ENCODE measurements at places on chromosomes 1 and 21.

- no peak for DNase-seq
Observed at GRCh38 chr1:116408803-116409720, 36.0 kb downstream of the ATP1A1 start.

DNA sequence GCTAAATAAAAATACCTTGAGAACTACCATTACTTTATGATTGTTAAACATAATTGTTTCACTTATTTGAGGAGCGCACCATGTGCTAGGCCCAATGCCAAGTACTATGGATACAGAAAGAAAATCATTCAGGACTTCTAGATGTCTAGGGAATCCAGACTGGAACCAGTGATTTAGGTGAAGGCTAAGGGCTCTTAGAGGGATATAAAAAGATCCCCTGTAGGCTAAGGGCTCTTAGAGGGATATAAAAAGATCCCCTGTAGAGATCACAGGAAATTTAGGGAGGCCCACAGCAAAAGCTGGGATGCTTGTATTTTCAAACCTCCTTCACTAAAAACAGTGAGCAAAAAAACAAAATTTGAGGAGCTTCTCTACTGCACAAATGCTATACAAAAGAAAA is 6.7 kb downstream of the TOR1AIP2 start:
- DNase-seq, result no peak

- no peak for DNase-seq
Observed at GRCh38 chr1:167627615-167627864, 2.5 kb upstream of the RCSD1 start.

DNA sequence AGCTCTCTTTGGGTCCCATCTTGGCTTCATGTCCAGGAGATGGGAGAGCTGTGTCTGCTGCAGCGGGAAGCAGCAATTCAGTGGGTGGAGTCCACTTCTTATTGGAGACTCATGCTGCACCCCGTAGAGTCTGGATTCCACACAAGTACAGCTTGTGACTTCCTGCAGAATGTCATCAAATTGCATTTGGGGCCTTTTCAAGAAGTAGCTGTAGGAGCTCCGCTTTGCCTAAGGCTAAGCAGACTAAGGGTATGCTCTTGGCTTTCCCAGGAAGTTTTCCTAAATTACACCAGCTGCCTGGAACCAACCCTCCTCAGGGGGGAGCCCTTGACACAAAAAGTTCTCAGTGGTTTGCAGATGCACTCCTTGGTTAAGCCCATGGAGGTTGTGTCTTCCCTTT is 5.7 kb upstream of the MOB3C start:
- DNase-seq, result peak; percentile 34

GRCh38 chr1:3031401-3032221 is 10.3 kb downstream of the ACTRT2 start:
- no peak for DNase-seq

- no peak for DNase-seq
Observed at GRCh38 chr1:5744911-5745799, 247.1 kb downstream of the NPHP4 start.

- no peak for DNase-seq
Observed at GRCh38 chr1:53346814-53347176, 18.9 kb upstream of the LRP8 start.

DNA sequence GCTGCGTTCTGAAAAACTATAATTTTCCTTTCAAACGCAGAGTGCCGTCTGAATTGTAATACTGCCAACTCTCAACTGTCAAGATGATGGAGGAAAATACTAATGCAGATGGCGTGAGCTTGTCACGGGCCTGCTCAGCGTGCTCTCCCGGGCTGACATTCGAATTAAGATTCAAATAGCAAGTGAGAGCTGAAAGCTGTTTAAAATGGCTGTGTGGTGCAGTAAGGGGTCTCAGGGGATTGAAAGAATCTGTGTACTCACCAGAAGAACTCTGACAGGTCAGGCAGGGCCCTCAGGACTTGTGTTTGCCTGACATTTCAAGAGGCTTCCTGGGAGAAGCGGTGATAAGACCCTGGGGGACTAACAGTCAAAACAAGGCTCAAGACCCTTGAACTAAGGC is 33.1 kb downstream of the ZMYND12 start:
- DNase-seq, result no peak

DNA sequence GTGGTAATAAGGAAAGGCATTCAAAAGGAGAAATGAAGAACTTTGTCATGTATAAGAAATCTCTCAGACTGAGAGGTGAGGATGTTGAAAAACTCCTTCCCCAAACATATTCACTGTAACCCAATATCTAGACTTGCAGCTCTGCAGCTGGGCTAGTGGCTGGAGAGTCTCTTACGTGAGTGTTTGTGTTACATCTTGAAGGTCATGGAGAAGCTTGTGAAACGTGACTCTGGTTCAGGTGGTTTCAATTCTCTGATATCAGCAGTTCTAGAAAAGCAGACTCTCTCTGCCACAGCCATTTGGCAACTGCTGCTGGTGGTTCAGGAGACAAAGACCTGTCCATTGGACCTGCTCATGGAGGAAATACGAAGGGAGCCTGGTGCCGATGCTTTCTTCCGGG is 55.0 kb upstream of the EPHA8 start:
- DNase-seq, result no peak

- DNase-seq, result no peak
Observed at GRCh38 chr1:216055004-216055403, 368.2 kb downstream of the USH2A start.

DNA sequence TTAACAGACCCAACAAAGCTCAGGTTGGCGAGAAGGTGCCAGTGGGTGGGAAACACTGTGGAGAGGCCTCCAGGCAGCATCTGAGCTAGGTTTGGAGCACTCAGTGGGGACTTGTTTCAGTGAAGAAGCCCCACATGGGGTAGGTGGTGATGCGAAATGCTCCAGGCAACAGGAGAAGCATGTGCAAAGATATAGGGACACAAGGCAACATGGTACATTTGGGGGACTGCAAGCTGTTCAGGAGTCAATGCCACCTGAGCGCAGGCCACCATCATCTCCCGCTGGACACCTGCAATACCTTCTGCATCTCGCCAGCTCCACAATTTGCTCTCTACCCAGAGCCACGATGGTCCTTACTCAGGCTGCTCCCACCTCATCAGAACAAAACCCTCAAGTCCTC is 28.0 kb downstream of the BCAR3 start:
- no peak for DNase-seq

GRCh38 chr1:97832481-97832880 is 88.4 kb downstream of the DPYD start:
- DNase-seq, result no peak

GRCh38 chr1:203932556-203932955 is 71.2 kb downstream of the SNRPE start:
- no peak for DNase-seq

DNA sequence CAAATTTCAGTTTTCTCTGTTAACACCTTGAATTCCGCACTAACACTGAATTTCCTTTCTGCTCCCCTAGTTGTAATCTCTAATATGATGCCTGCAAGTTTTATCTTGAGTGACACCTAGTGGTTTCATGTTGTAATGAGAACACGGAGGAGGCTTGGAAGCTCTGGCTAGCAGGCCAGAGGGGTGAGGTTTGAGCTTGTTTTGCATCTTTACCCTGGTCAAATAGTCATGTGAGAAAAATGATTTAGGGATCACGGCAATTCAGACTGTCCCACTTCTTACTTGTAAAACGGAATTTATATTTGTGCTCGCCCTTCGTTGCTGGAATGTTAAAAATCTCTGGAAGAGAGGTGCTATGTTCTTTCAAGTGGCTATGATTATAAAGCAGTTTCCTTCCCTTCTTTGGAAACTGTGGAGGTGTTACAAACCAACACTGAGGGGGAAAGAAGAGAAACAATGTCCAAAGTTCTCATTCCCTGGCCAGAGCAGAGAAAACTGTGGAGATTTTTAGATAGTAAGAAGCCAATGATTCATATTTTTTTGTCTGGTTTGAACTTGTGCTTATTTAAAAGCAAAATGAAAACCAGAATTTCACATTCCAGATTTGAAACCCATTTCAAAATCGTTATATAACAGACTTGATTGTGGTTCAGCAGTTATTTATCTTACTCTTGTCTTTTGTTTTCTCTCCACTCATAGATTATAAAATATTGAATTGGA is 5.3 kb upstream of the MROH9 start:
- DNase-seq, result peak; percentile 72

GRCh38 chr1:6440198-6441126 is 15.9 kb downstream of the ESPN start:
- DNase-seq, result peak; percentile 23

DNA sequence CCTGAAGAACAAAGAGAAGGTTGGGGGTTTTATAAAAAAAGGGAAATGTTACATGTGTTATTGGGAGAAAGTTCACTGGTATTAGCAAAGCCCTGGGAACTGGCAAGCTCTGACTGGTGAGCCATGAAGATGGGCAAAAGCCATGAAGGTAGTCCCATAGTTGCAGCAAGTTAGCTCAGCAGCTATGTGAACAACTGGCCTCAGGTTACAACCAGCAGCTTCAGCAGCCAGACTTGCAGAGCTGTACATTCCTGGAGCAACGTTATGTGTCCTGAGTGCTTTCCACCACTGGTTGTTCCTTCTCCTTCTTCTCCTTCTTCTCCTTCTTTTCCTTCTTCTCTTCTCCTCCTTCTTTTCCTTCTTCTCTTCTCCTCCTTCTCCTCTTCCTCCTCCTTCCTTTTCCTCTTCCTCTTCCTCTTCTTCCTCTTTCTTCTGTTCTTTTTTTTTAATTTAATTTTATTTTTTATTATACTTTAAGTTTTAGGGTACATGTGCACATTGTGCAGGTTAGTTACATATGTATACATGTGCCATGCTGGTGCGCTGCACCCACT is 56.1 kb upstream of the TLR5 start:
- no peak for DNase-seq

- no peak for DNase-seq
Observed at GRCh38 chr1:30596891-30597290, 126.5 kb downstream of the MATN1 start.

DNA sequence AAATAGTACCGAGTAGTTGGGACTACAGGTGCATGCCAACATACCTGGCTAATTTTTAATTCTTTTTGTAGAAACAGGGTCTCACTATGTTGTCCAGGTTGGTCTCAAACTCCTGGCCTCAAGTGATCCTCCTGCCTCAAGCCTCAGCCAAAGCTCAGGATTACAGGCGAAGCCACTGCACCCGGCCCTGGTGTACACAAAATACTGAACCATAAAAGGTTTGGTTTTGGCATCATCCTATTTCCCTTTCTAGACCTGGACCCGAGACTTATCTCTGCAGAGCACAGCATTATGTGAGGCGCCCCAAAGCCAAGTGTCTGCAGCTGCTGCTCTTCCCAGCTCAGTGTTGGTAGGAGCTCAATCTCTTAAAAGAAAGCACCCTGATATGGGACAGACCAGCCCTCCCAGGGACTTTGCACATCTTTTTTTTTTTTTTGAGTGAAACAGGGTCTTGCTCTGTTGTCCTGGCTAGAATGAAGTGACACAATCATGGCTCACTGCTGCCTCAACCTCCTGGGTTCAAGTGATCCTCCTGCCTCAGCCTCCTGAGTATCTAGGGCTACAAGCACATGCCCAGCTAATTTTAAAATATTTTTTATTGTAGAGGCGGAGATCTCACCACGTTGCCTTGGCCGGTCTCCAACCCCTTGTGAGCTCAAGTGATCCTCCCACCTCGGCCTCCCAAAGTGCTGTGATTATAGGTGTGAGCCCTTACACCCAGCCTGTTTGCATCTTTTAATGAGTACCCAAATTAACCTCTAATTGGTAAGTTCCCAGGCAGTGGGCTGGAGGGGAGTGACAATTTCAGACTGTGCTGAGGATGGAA is 20.4 kb downstream of the TEX35 start:
- no peak for DNase-seq

- no peak for DNase-seq
Observed at GRCh38 chr1:228410671-228411070, 4.0 kb upstream of the TRIM11 start.

DNA sequence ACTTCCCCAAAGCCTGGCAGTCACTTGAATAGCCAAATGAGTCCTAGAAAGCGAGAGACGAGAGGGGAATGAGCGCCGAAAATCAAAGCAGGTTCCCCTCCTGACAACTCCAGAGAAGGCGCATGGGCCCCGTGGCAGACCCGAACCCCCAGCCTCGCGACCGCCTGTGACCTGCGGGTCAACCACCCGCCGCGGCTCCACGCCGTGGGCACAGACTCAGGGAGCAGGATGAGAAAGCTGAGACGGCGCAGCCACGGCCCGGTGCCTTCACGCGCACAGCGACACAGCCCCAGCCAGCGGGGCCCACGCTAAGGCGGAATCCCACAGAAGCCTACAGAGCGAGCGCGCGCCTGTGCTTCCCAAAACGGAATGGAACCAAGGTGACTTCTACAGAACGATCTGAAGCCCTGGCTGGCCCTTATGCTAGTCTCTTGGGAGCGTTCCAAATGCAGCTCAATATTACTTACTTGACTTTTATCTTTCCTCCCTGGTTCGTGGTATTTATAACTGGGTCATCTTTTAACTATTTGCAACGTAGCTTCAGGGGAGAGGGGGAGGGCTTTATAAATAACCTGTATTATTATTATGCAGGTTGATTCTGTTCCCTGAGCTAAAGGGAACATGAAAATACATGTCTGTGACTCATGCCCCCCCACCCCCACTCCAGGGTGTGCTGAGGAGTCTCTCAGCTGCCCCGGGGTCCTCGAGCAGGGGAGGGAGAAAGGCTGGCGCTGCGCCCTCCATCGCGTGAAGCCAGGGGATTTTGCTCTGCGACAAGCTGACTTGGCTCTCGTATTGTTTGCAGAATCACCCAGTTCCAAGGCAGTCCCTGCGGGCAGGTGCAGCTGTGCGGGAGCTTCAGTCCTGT is 1.7 kb downstream of the TSPEAR start:
- no peak for DNase-seq

GRCh38 chr1:224592636-224593582 is 23.2 kb upstream of the CNIH3 start:
- no peak for DNase-seq

GRCh38 chr21:45892916-45893739 is 88.4 kb upstream of the COL6A1 start:
- no peak for DNase-seq

- DNase-seq, result no peak
Observed at GRCh38 chr1:105909811-105910210, 1146.7 kb upstream of the PRMT6 start.

DNA sequence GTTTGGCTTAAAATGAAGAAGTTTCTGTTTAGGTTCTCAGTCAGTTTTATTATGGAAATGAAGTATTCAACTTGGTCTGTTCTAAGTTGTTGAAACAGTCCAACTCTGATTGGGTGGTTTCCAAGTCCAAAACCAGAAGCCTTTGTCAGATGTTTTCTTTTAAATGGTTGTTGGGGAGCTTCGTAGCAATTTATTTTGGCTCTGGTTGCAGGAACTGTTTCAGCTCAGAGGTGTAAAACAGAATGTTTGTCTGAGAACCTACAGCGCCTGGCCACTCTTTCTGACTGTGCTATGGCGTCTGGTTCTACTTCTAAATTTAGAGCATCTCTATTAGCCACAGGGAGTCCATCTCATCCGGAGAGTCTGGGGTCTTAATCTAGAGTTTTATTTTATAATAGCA is 582.6 kb upstream of the TMPRSS15 start:
- no peak for DNase-seq

All from RKO (cell line).